ENCODE measurements at places on chromosomes 7 and 10. TPM values are rescaled to one million over a fixed set of nuclear protein-coding genes. Genes with fewer than 3 reads are reported as not detected.

GRCh38 chr7:116948934-116949333 is 4.4 kb upstream of the ST7 start:
- DNase-seq, result no peak

- DNase-seq, result no peak
Observed at GRCh38 chr7:45923818-45924217, 2.7 kb upstream of the IGFBP3 start.

- no peak for DNase-seq
Observed at GRCh38 chr7:35718047-35718446, 23.1 kb upstream of the HERPUD2 start.

Gene AZGP1
- total RNA-seq, result 104 TPM

DNA sequence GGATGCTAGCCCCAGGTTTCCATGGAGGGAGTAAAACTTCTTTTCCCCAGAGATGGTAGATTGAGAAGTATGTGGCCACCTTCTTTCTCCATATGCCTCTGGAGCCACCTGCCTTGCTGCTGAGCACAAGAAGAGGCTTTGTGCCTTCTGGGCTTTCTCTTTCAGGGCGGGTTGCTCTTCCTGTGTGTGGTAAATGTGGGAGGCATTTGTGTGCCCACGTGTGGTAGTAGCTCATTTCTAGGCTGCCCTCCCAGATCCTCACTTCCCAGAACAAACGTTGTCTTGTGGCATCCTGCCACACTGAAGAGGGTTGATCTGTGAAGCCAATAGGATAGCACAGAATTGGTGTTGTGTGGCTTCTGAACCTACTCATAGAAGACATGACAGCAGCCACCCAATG is 342.0 kb upstream of the PODXL start:
- DNase-seq, result no peak

Gene MRLN
- total RNA-seq, result not detected

DNA sequence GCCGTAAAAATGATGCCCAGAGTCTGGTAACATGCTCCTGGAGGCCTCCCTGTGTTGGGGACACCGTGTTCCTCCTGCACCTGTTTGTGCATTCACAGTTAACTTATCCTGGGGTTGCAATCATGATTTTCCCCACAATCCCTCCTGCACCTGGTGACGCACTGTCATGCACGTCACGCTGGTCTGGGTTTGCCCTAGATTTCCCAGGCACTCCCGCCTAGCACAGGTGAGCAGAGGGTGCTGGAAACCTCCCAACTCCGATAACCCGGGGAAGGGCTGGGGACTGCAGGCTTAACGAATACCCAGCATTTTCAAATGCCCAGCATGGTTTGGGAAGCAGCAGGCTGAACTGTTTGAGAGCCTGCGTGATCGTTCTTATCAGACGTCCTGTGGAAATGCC is 427.1 kb downstream of the TCERG1L start:
- DNase-seq, result no peak

DNA sequence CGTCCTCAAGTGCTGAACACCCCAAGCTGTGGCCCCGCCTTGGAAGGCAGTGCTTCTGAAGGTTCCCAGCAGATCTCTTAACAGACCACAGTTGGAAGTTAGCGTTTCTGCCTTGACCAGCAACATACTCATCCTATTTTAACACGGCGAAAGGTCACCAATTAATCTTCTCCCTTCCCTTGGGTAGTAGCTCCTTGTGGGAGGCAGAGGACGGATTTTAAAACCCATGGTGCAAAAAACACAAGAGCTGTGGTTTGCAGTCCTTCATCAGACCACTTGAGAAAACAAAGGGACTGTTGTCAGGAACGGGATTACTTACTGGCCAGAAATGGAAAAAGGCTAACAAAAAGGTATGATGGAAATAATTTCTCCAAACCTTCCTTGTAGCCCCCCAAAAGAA is 87.3 kb downstream of the BEND7 start:
- DNase-seq, result no peak

Gene LSM8
- total RNA-seq, result 20.0 TPM

GRCh38 chr10:26780106-26780792 is 80.5 kb downstream of the ABI1 start:
- no peak for DNase-seq

GRCh38 chr7:531777-532176 is 12.1 kb upstream of the PDGFA start:
- DNase-seq, result no peak

- DNase-seq, result no peak
Observed at GRCh38 chr7:47352394-47352968, 229.4 kb downstream of the TNS3 start.

- DNase-seq, result no peak
Observed at GRCh38 chr10:75774783-75775490, 343.5 kb downstream of the LRMDA start.

Gene IFRD1
- 45.8 TPM for total RNA-seq

- no peak for DNase-seq
Observed at GRCh38 chr10:31622978-31623377, 304.0 kb downstream of the ZEB1 start.

GRCh38 chr10:34295142-34295548 is 520.0 kb downstream of the PARD3 start:
- no peak for DNase-seq

Gene DYDC2
- 0.35 TPM for total RNA-seq

Gene MAGI2
- 10.6 TPM for total RNA-seq

- DNase-seq, result peak; percentile 5
Observed at GRCh38 chr7:44391171-44391570, 65.8 kb upstream of the CAMK2B start.

Gene BTBD16
- total RNA-seq, result 1.2 TPM

- no peak for DNase-seq
Observed at GRCh38 chr10:6114299-6114698, 25.5 kb downstream of the RBM17 start.

Gene EGR2
- 19.3 TPM for total RNA-seq

- DNase-seq, result no peak
Observed at GRCh38 chr7:23594879-23595604, 2.1 kb upstream of the CCDC126 start.

DNA sequence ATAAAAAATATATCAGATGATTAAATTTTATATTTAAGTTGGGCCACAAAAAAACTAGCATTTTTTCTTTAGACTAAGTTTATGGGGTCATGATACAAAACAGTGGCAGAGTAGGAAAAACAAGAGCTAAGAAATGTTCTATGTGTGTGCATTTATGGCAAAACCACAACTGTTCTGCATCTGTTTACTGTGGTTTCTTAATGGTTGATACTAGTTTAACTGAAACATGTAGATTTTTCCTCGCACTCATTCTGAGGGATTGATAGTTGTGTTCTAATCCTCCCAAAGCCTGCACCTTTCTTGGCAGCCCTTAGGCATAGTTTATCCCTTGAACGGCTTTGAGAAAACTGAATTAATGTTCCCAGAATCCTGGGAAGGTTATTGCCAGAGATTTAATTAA is 66.6 kb upstream of the PHYHIPL start:
- DNase-seq, result no peak

Gene STEAP1
- total RNA-seq, result 13.1 TPM

- DNase-seq, result no peak
Observed at GRCh38 chr7:156975620-156976019, 26.1 kb downstream of the NOM1 start.
